ENCODE measurements at places on chromosomes 4 and X.
A peak's percentile ranks its signal among the peaks of the same experiment; 100 is the strongest.

- no peak for DNase-seq
These were observed 9.5 kb downstream of the ENOX2 start for GRCh38 chrX:130893356-130894085.

- DNase-seq: no peak
These were observed 329.4 kb downstream of the HNRNPD start for GRCh38 chr4:82044141-82044993.

GRCh38 chr4:141609243-141609642 is 27.1 kb upstream of the IL15 start:
- DNase-seq: no peak

- no peak for DNase-seq
These were observed 53.6 kb upstream of the PRPS1 start for GRCh38 chrX:107574711-107575110.

GRCh38 chr4:132382243-132382642 is 766.9 kb upstream of the PCDH10 start:
- DNase-seq: no peak

GRCh38 chr4:124253080-124253479 is 459.5 kb downstream of the ANKRD50 start:
- DNase-seq: no peak

- DNase-seq: no peak
These were observed 12.0 kb downstream of the RFC1 start for GRCh38 chr4:39354254-39354552.

DNA sequence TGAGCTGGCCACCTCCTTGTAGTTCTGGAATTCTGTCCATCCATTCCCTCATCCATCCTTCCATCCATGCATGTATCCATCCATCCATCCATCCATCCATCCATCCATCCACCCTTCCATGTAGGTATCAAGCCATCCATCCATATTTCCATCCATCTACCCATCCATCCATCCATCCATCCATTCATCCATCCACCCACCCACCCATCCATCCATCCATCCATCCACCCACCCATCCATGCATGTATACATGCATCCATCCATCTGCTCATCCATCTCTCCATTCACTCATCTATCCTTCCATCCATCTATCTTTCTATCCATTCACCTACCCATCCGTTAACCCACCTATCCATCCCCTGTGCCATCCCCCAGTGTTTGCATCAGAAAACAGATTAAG is 153.6 kb upstream of the STX18 start:
- no peak for DNase-seq

DNA sequence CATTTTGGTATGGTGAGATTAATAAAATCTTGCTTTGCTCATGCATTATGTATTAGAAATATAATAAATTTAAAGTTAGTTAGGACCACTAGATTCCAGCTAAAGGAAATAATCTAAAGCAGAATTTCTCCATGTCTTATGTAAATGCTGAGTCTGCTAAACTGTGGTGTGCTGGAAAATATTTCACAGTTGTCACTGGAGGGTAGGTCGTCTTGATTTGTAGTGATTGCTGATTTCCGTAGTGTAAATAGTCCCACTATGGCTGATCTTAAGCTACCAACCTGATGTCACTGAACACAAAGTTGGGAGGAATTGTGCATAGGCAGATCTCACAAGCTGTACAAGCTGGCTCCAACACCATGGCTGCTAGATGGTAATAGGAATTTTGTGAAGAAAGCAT is 133.4 kb upstream of the NR3C2 start:
- DNase-seq: no peak

DNA sequence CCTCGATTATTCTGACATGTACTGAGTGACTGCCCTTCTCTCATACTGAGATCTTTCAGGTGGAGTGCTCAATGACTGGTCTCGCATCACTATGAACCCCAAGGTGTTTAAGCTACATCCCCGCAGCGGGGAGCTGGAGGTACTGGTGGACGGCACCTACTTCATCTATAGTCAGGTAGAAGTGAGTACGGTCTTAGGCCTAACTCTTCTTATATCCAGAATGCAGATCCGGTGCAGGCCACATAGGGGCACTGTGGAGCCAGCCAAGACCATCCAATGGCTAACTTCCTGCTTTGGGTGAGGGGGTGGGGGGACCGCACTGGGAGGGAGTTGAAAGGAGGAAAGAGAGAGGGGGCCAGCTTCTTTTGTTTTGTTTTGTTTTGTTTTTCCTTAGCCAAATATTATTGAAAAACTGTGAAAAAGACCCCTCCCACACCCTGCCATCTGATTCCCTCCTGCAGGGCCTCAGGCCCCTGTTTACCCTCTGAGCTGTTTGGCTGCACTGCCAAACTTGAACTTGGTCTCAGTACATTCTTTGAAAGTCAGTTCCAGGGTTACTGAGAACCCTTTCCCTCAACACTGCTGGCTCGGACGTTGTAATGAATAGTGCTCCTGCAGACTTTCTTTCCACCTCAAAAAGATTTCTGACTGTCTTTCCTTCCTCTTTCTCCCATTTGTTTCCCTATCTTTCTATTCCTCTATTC is 16.2 kb downstream of the AWAT2 start:
- DNase-seq: no peak

GRCh38 chr4:23083391-23083790 is 390.7 kb downstream of the GBA3 start:
- no peak for DNase-seq

DNA sequence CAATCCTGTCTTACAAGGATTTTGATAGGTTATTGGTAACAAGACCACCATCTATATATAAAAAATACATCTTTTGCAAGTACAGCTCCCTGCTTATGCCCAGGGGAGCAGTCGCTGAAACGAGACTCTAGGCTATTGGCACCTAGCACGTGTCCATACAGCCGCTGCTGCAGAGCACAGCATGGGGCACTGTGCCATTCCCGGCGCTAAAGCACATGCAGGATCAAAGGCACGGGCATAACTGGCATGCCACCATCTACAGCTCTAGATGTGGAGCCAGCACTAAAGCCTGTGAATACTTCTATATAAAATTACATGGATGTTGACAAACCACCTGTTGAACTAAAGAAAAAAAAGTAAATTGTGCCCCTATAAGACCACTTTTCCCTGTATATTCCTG is 144.8 kb downstream of the COL25A1 start:
- no peak for DNase-seq

- DNase-seq: no peak
These were observed 86.7 kb downstream of the ATP8A1 start for GRCh38 chr4:42570221-42570620.

DNA sequence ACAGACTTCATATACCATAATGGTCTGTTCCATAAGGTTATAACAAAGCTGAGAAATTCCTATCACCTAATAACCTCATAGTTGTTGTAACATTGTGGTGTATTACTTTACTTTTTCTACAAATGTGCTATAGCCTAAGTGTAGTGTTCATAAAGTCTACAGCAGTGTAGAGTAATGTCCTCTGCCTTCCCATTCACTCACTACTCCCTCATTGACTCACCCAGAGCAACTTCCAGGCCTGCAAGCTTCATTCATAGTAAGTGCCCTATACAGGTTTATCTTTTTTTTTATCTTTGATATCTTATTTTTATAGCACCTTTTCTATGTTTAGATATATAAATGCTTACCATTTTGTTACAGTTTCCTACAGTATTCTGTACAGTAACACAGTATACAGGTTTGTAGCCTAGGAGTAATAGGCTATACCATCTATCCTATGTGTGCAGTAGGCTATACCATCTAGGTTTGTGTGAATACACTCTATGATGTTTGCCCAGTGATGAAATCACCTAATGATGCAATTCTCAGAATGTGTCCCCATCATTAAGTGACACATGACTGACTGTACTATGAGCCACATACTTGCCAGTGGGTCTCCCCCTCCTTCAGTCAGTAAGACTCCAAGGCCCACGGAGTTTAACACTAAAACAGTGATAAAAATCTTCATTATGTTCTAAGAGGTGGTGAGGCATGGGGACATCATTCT is 299.9 kb downstream of the UNC5C start:
- no peak for DNase-seq

DNA sequence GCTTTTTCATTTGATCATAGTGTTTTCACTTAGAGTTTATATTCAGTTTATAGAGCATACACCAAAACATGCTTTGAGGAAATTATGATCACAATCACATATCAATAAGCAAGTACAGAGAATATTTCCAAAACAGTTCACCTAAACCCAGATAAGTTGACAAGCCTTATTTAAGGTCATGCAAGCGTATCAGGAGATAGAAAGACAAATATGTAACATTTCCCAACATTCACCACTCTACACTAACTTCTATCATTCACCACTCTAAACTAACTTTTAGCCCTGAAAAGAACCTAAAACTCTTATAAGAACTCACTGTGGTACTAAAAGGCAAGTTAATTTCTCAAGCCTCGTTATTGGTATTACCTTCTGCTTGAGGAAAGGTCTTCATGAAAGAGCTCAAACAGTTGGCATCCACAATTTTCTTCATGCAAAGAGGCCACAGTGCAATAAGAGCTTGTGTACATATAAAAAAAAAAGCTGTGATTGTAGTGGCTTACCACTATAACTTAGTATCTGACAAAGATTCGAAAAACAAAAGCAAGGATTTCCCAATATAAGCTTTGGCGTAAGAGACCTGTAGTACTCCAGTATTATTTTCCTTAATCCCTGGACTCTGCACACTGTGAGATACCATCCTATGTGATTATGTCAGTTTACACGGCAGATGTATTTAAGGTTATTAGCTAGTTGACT is 903.3 kb downstream of the STIM2 start:
- no peak for DNase-seq

GRCh38 chrX:148930206-148930729 is 429.9 kb downstream of the AFF2 start:
- DNase-seq: no peak

DNA sequence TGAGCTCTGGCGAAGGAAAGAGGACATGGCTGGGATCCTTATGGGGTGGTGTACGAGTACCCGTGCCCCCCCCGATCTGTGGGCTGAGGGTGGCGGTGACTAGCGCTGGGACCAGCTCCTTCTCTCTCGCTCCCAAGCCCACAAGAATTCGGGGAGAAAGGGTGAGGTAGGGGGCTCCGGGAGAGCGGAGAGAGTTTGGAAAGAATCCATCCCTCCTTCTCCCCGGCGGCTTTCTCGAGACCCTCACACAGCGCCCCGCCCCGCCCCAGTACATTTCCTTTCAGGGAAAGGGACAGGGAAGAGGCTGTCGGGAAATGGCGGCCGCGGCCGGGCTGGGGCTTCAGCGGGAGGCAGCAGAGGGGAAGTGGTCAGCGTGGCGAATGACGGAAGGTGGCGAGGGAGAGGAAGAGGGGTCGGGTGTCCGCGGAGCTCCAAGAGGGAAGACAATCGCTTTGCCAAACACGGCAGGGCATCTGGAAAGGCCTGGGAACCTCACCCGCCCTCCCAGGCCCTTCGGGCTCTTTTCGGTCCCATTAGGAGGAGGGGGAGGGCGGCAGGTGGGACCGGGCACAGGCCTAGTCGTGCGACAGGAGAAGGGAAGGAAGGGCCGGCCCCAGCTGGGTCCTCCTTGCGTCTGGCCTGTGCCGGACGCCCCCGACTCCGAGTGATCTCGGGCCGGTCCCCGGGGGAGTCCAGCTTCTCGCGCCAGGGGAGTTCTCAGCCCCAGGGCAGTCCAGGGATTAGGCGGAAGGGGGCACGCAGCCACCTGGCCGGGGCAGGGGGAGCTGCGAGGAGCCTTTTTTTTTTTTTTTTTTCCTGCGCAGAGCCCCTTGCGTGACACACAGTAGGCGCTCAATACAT is 10.2 kb downstream of the HNRNPH2 start:
- peak; percentile 31 for DNase-seq

- no peak for DNase-seq
These were observed 56.2 kb downstream of the ADRA2C start for GRCh38 chr4:3822230-3822947.

- no peak for DNase-seq
These were observed 42.9 kb downstream of the NDST3 start for GRCh38 chr4:118076958-118077766.

GRCh38 chr4:77126809-77127208 is 30.2 kb upstream of the CCNG2 start:
- DNase-seq: no peak

DNA sequence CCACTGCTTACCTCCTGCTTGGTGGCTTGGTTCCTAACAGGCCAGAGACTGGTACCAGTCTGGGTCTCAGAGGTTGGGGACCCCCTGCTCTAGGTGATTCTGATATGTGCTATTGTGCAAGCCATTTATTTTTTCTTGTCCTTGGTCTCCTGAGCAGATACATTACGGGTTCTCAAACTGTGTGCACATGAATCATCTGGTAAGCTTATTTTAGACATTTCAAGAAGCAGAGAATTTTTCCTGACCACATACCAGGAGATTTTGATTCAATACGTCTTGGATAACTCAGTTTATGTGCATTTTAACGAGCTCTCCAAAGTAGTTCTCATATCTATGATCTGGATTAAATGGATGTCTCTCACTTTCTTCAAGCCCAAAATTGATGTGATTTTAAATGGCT is 77.2 kb downstream of the FHIP1A start:
- no peak for DNase-seq

DNA sequence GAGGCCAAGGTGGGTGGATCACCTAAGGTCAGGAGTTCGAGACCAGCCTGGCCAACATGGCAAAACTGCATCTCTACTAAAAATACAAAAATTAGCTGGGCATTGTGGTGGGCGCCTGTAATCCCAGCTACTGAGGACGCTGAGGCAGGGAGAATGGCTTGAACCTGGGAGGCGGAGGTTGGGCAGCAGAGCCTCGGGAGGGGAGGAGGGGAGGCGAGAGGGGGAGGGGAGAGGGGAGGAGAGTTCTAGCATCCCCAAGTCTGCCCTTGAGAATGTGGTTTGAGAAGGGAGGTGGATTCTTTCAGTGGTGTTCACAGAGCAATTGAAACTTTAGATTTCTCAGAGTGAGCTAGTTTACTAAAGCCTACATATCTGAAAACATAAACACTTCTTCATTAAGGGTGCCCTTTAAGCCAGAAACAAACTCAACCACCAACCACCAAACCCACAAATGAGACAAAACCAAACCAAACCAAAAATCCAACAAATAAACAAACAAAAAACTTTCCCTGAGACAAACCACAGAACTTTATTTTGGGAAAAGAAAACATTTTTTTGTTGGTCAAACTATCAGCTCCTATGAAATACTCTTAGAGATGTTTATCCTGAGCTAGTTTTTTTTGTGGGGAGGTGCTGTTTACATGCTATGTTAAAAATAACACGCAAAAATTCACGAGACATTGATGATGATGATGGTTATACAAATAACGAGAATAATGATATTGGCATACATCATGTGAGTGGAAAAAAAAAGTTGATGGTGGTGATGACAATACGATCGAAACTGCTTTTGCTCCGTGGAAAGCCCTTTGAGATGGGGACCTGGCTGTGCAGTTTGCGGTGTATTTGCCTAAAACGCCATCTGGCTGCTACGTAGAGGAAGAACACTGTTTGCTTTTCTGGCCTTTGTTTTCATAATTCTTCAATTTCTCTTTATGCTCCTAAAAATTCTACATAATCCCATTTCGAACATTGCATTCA is 98.2 kb upstream of the PRKX start:
- peak; percentile 23 for DNase-seq

GRCh38 chr4:2320152-2320551 is 58.2 kb upstream of the MXD4 start:
- DNase-seq: no peak

DNA sequence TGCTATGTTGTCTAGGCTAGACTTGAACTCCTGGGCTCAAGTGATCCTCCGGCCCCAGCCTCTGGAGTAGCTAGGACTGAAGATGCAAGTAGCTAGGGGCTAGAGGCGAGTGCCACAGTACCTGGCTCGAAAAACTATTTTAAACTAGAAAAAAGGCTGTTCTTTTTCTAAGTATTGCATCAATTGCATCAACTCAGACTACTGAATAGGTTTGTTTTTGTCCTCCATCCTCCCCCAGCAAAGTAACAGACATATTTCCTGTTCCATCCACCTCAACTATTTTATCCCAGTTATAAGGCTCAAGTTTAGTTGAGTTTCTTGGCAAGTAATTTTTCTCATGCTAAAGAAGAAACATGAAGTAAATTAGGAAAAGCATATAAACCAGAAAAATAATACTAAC is 4.1 kb downstream of the SH3RF1 start:
- DNase-seq: no peak
